ENCODE measurements at places on chromosomes 3 and 15.
A peak's percentile ranks its signal among the peaks of the same experiment; 100 is the strongest.

DNA sequence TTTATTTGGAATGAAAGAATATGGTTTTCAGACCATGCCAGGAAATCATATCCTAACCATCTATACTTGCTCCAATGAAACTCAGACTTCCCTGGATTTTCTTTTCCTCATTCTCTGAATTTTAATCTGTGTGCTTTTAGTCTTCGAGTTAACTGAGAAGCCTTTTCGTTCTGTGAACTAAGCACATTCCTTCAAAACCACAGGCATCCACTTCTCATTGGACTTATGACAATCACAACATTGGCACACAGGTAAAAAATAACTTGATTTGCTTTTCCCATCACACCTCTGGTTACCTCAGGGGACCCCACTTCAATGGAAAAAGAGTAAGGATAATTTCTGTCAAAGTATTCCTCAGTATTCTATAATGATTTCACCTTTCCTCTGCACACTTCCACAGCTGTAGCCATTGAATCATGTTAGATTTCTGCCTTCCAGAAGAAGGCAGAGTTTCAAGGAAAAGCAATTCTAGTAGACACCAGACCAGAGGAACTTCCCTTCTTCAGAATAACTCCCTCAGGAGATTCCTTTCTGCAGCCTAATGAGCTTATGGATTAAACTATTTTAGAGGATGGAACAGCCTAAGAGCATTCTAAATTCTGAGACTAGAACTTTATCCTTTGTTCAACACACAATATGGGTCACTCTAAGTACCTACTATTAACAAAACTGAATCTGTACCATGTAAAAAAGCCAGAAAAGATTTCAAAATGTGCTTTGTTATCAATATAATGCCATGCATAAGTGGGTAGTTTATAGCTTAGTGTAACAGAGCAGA, 15.9 kb downstream of the COMMD2 start:
- no peaks in the 10 kb centered on the region for H3K27me3 ChIP-seq
- no peak for DNase-seq
- H3K4me3 ChIP-seq = no peak overlapping the region
- no peak overlapping the region for H3K27ac ChIP-seq

GRCh38 chr15:69701198-69701597, 248.6 kb downstream of the RPLP1 start:
- no peak overlapping the region for H3K27ac ChIP-seq
- H3K4me1 ChIP-seq = no peaks in the 10 kb centered on the region
- no peaks in the 10 kb centered on the region for H3K27me3 ChIP-seq
- H3K36me3 ChIP-seq = no peaks in the 10 kb centered on the region

DNA sequence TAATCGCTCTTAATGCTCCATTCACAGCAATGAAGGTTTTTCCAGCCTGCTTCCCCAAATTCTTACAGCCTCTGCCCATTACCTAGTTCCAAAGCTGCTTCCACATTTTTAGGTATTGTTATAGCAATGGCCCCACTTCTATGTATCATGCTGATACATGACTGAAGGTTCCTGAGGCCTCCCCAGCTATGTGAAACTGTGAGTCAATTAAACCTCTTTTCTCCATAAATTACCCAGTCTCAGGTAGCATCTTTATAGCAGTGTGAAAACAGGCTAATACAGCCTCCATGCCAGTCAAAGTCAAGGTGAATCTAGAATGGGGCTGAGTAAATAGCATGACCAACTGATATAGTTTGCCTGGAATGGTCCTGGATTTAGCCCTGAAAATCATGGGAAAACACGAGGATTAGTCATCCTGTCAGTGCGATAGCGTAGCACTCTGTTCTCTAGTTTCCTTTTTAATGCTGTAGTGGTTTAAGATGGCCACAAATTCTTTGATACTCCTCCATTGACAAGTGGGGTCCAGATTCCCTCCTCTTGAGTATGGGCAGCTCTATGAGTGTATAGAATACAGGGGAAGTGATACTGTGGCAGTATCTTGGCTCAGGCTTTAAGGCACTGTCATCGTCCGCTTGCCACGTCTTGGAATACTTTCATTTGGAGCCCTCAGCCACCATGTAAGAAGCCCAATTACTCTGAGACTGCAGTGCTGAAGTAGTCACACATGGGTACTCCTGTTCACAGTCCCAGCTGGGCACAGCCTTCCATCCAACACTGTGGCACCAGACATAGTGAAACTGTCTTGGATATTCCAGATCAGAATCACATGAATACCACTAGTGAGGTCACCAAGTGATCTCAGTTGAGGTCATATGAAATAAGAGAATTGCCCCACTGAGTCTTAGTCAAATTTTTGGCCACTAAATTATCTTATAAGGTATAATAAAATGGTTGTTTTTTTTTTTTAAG, 94.0 kb upstream of the PLCL2 start:
- H3K4me3 ChIP-seq = no peak overlapping the region
- H3K36me3 ChIP-seq = no peaks in the 10 kb centered on the region
- H3K27ac ChIP-seq = no peak overlapping the region
- no peaks in the 10 kb centered on the region for H3K4me1 ChIP-seq
- no peak for DNase-seq

GRCh38 chr15:89150762-89151664, 62.8 kb downstream of the ABHD2 start:
- no peaks in the 10 kb centered on the region for H3K4me1 ChIP-seq
- DNase-seq = no peak
- H3K4me3 ChIP-seq = no peak overlapping the region
- H3K27ac ChIP-seq = no peak overlapping the region

DNA sequence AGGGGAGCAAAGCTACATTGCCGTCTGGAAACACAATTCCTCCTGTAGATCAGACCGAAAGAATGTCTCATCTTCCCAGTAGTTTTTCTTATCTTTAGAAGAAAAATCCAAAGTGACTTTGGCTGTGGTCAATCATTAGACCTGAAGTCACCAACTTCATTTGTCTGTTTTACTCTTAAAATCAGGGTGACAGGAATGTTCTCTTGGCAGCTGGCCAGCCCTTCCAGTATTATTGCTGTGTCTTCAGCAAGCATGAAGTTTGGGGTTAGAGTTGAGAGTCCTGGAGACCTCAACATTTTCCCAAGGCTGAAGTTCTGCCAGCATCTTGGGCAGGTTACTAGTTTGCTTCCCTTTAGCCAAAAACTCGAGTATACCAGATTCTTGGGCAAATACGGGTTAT, 32.5 kb downstream of the RSL24D1 start:
- no peaks in the 10 kb centered on the region for H3K4me1 ChIP-seq
- no peak overlapping the region for H3K4me3 ChIP-seq
- no peaks in the 10 kb centered on the region for H3K36me3 ChIP-seq
- DNase-seq = no peak
- no peaks in the 10 kb centered on the region for H3K27me3 ChIP-seq

DNA sequence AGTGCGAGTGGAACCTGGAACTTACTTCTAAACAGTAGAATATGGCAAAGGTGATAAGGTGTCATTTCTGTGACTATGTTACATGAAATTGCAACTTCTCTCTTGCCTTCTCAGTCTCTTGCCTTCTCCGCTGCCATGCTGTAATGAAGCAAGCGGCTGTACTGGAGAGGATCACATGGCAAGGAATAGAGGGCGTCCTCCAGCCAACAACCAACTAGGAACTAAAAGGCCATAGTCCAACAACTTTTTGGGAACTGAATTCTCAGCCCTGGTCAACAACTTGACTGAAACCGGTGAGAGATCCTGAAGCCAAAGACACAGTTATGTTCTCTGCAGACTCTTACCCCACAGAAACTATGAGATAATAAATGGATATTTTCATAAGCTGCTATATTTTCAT, 143.5 kb downstream of the P3H2 start:
- H3K4me1 ChIP-seq = no peaks in the 10 kb centered on the region
- no peak overlapping the region for H3K4me3 ChIP-seq
- H3K27ac ChIP-seq = no peak overlapping the region
- DNase-seq = no peak
- H3K36me3 ChIP-seq = no peaks in the 10 kb centered on the region

DNA sequence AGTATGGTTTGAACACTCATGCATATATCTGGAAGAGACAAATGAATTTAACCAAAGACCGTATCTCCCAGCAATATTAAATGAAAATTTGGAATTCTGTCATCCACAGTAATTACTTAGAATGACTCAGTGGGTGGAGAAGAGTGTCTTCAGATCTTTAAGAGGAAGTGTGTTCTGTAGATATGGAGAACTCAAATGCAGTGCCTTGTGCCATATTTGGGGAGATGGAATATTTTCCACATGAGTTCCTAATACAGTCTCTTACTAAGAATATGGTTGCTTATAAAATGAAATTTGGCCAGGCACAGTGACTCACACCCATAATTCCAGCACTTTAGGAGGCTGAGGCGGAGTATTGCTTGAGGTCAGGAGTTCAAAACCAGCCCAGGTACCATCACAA, 40.5 kb downstream of the ANO10 start:
- H3K4me1 ChIP-seq = no peaks in the 10 kb centered on the region
- no peaks in the 10 kb centered on the region for H3K27me3 ChIP-seq
- H3K27ac ChIP-seq = no peak overlapping the region
- no peak overlapping the region for H3K4me3 ChIP-seq
- no peaks in the 10 kb centered on the region for H3K36me3 ChIP-seq
- DNase-seq = no peak

- no peak for DNase-seq
- H3K27ac ChIP-seq = no peak overlapping the region
- no peaks in the 10 kb centered on the region for H3K36me3 ChIP-seq
- no peak overlapping the region for H3K4me3 ChIP-seq
Observed at GRCh38 chr3:106317141-106318055, 448.6 kb upstream of the CBLB start.

- H3K36me3 ChIP-seq = no peaks in the 10 kb centered on the region
- H3K4me3 ChIP-seq = no peak overlapping the region
- no peak for DNase-seq
- H3K27ac ChIP-seq = peak overlapping the region; percentile 8
Observed at GRCh38 chr3:53545310-53545995, 51.0 kb downstream of the CACNA1D start.

- H3K36me3 ChIP-seq = no peaks in the 10 kb centered on the region
- no peaks in the 10 kb centered on the region for H3K27me3 ChIP-seq
- H3K4me1 ChIP-seq = no peaks in the 10 kb centered on the region
- H3K27ac ChIP-seq = no peak overlapping the region
Observed at GRCh38 chr3:18295171-18295920, 129.8 kb downstream of the SATB1 start.

- no peaks in the 10 kb centered on the region for H3K27me3 ChIP-seq
- no peak for DNase-seq
- no peak overlapping the region for H3K4me3 ChIP-seq
Observed at GRCh38 chr3:174498638-174499037, 360.5 kb upstream of the NAALADL2 start.

DNA sequence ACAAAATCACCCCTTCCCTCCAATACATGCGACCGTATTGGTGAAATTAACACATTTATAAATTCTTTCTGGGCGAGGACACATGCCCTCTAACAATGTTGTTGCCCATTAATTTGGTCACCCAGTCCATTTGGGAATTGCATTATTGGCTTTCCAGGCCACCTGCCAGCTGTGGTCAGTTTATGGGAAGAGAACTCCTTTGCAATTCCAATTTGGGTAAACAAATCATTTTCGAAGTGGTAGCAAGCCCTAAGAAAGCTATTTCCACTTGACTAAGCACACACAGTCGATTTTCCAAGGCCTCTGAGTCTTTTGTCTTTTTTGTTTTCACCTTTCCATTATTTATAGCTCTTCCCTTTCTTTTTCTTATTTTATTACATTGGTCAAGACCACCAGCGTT, 362.3 kb upstream of the RGMA start:
- no peaks in the 10 kb centered on the region for H3K27me3 ChIP-seq
- H3K4me3 ChIP-seq = no peak overlapping the region
- DNase-seq = peak; percentile 50
- no peaks in the 10 kb centered on the region for H3K4me1 ChIP-seq
- no peak overlapping the region for H3K27ac ChIP-seq
- H3K36me3 ChIP-seq = no peaks in the 10 kb centered on the region

DNA sequence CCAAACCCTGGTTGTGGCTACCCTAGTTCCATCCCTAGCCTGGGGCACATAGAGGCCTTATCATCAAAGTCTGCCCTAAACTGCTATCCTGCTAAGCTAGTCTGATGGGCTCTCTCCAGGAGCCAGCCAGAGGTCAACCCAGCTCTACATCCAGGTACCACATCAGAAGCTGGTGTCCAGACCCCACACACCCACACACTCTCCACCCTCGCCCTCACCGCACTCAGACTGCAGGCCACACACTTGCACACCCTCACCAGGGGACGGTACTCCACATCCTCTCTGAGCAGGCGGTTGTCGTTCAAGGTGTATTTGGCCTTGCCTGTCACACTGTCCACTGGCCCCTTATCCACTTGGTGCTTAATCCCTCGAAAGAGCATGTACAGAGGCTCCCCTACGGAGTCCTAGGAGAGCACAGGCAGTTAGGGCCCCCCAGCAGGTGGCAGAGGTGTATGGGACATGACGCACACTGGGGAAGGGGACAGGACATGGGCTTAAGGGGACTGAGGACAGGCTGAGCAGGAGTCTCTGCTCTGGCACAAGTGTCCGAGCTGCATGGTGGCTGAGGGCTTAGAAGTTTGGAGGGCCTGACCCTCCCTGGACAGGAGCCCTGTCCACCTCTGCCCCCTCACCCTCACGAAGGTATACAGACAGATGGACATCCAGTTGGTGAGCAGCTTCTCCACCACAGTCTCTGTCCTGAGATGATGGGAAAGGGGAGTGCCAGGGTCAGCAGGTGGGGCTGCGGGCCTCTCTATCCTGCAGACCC, 18.1 kb downstream of the PLXNB1 start:
- no peak overlapping the region for H3K4me3 ChIP-seq
- peak; percentile 4 for DNase-seq
- no peaks in the 10 kb centered on the region for H3K27me3 ChIP-seq
- no peak overlapping the region for H3K27ac ChIP-seq

GRCh38 chr15:70442211-70442610, 321.1 kb downstream of the UACA start:
- no peak overlapping the region for H3K27ac ChIP-seq
- no peak overlapping the region for H3K4me3 ChIP-seq
- H3K4me1 ChIP-seq = peaks cover 1% of the 10 kb centered on the region
- DNase-seq = no peak

GRCh38 chr3:56831572-56831971, 29.8 kb upstream of the ARHGEF3 start:
- H3K27me3 ChIP-seq = no peaks in the 10 kb centered on the region
- H3K27ac ChIP-seq = no peak overlapping the region
- no peaks in the 10 kb centered on the region for H3K4me1 ChIP-seq
- H3K36me3 ChIP-seq = no peaks in the 10 kb centered on the region
- DNase-seq = no peak

GRCh38 chr3:62587579-62588031, 214.3 kb upstream of the FEZF2 start:
- H3K4me1 ChIP-seq = no peaks in the 10 kb centered on the region
- H3K4me3 ChIP-seq = no peak overlapping the region
- DNase-seq = no peak
- no peak overlapping the region for H3K27ac ChIP-seq
- no peaks in the 10 kb centered on the region for H3K36me3 ChIP-seq
- no peaks in the 10 kb centered on the region for H3K27me3 ChIP-seq

DNA sequence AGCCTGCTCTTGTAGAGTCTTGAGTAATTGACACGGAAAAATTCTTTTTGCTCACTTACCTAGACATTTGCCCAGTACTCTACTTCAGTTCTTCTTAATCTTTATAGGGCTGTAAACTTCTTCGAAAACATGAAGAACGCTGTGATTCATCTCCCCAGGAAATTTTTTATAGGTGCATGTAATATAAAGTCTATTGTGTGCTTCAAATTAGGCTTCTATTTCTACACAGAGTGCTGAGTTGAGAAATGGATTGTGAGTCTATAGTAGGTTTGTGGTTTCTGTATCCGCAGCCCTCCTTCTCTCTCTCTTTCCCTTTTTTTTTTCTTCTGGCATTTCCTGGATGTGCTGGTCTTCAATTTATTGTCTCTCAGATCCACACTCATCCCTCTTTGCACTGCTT, 183.3 kb upstream of the DCBLD2 start:
- H3K4me1 ChIP-seq = no peaks in the 10 kb centered on the region
- H3K27me3 ChIP-seq = no peaks in the 10 kb centered on the region
- DNase-seq = no peak
- H3K4me3 ChIP-seq = no peak overlapping the region
- H3K27ac ChIP-seq = no peak overlapping the region
